Activated T-helper 1 cell treated with anti-CD3 and anti-CD28 coated beads, Interleukin-12 subunit alpha, Interleukin-12 subunit beta, Interleukin-2, Interleukin-4 antibody, amounts not matched to agents 30 ng/mL and 10 ng/mL and 1 ng/mL, durations not matched to agents 14 hours and 24 hours and 36 hours (primary cell): ENCODE measurements at places on chromosomes 12 and 14. TPM values are rescaled to one million over a fixed set of nuclear protein-coding genes. Genes with fewer than 3 reads are reported as not detected.

GRCh38 chr12:46187023-46187422, 81.8 kb downstream of the SLC38A1 start:
- no peak for DNase-seq

SLC7A7 gene
- 0.61 TPM in 1 of 2 replicates, not detected in the other for total RNA-seq

DNA sequence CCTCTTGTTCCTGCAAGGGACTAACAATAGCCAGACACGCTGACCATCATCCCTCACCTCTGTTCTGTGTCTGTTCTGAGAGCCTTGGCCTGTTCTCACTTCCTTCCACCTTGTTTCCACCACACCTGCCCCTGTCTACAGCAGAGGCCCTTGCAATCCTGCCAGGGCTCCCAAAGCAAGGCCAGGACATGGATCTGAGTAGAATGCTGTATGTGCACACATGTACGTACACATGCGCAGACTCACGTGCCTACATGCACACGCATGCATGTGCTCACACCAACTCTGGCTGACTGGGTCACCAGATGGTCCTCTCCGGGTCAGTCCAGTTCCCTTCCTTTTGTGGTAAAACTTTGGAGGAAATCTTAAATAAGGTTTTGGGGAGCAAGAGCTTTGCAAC, 133.0 kb upstream of the C14orf180 start:
- DNase-seq: no peak

DNA sequence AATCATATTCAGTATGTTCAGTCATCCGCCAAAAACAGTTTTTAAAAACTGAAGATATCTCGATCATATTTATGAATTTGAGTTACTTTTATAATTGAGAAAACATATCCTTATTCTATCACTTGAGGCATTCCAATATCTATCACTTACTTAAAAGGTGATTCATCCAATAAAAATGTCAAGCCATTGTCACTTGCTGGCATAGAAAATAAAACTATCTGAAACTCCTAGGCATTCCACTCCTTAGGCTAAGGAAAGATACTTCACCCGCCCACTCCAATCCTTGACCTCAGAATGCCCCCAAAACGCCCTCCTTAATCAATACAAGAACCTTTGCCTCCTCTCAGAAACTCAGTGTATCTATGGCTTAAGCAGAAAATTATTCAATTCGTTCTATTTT, 51.3 kb upstream of the AMIGO2 start:
- no peak for DNase-seq

OTX2 gene
- total RNA-seq: not detected in 2 replicates

DNA sequence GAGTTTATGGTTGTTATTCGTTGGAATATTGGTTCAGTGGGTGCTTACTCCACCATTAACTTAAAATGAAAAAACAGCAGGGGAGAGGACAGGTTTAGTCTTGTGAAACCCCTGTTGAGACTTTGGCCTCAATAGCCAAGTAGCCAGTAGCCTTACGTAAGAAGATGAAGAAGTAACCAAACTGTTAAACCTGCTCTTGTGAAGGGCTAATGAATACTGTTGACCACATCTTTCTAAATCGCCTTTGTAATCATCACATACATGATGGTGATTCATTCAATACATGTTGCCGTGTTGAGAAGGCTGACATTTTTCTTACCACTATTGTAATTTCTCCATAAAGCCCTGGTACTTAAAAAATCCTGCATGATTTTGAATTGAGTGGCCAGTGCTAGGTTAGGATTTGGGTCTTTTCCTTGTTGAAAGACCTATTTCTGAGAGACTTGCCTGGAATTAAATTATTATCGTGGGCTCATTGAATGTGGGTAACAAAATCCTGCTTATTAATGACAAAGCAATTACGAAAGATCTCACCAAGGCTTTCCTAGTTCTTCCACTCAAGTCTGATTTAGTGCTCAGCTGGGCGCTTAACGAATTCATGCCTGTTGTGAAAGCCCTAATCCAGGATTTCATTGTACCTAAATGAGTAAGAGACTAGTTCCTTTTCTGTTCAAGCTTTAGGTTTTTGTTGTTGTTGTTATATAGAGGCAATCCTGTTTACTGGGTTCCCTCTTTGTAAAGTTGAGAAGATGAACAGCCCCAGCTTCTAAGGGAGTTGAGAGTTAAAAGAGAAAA, 333.1 kb downstream of the FUT8 start:
- no peak for DNase-seq

TMEM119 gene
- 0.12 TPM in 1 of 2 replicates, not detected in the other for total RNA-seq

TAS2R46 gene
- 1.9 and 2.0 TPM in 2 replicates for total RNA-seq

ACSM4 gene
- total RNA-seq: not detected in 2 replicates

DNA sequence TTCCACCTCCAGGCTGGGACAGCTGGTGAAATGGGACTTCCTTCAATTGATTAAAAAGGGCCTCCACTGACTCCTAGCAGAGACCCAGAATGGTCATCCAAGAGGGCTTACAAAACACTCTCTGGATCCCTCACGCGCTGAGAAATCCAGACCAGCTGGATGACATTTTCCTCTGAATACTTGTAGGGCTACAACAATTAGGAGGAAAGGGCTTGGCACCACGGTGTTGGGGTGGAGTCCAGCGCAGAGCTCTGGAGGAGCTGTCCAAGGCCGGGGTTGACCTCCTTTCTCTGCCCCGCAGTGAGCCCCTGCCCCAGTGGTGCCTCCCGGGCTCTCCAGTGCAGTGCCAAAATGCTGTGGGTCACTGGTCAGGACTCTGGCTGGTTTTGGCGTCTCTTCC, 189.0 kb upstream of the CCND2 start:
- DNase-seq: no peak

- DNase-seq: no peak
Observed at GRCh38 chr14:93705513-93706156, 82.7 kb downstream of the PRIMA1 start.

GRCh38 chr12:25970082-25970481, 11.6 kb downstream of the RASSF8 start:
- no peak for DNase-seq

GRCh38 chr12:15910468-15910863, 666 bp upstream of the DERA start:
- DNase-seq: no peak

CLMN gene
- 0.66 and 0.80 TPM in 2 replicates for total RNA-seq

- DNase-seq: no peak
Observed at GRCh38 chr14:43041976-43042375, 1435.3 kb downstream of the LRFN5 start.
